ENCODE measurements at places on chromosomes 1 and 21. TPM values are rescaled to one million over a fixed set of nuclear protein-coding genes. Genes with fewer than 3 reads are reported as not detected.
A peak's percentile ranks its signal among the peaks of the same experiment; 100 is the strongest.

The GPR61 gene
- not detected for total RNA-seq

- no peaks in the 10 kb centered on the region for H3K4me1 ChIP-seq
- no peak overlapping the region for H3K27ac ChIP-seq
- no peak overlapping the region for H3K4me3 ChIP-seq
- no peak for DNase-seq
Measured at GRCh38 chr1:100290291-100290690, 24.3 kb downstream of the RTCA start.

DNA sequence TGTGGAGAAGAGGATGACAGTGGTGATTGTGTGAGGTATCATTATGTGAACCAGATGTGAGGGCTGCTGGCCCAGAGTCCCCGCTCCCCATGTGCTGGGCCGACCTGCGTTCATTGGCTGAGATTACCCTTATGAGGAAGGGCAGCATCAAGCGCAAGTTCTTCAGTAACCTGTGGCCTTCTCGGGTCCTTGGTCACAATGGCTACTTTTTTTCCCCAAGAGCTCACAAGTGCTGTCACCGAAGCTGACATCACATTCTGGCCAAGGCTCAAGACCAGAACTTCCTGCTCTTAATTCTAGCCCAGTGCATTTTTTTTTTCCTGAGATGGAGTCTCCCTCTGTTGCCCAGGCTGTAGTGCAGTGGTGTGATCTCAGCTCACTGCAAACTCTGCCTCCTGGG is 262.9 kb downstream of the RHOU start:
- H3K4me1 ChIP-seq, result no peaks in the 10 kb centered on the region
- H3K27ac ChIP-seq, result no peak overlapping the region
- no peak overlapping the region for H3K4me3 ChIP-seq
- no peaks in the 10 kb centered on the region for H3K27me3 ChIP-seq
- no peak for DNase-seq

- peak; percentile 31 for DNase-seq
- no peak overlapping the region for H3K27ac ChIP-seq
- H3K27me3 ChIP-seq, result no peaks in the 10 kb centered on the region
- H3K36me3 ChIP-seq, result no peaks in the 10 kb centered on the region
- peaks cover 21% of the 10 kb centered on the region for H3K4me1 ChIP-seq
Measured at GRCh38 chr1:228154670-228155571, 5.2 kb downstream of the GJC2 start.

The OXCT2 gene
- 3.7 TPM for total RNA-seq

- no peaks in the 10 kb centered on the region for H3K36me3 ChIP-seq
- no peaks in the 10 kb centered on the region for H3K4me1 ChIP-seq
- no peaks in the 10 kb centered on the region for H3K27me3 ChIP-seq
- H3K27ac ChIP-seq, result no peak overlapping the region
Measured at GRCh38 chr1:26239936-26240335, 5.9 kb downstream of the CEP85 start.

The ADGRL2 gene
- 72.5 TPM for total RNA-seq

The C1orf185 gene
- total RNA-seq, result not detected

DNA sequence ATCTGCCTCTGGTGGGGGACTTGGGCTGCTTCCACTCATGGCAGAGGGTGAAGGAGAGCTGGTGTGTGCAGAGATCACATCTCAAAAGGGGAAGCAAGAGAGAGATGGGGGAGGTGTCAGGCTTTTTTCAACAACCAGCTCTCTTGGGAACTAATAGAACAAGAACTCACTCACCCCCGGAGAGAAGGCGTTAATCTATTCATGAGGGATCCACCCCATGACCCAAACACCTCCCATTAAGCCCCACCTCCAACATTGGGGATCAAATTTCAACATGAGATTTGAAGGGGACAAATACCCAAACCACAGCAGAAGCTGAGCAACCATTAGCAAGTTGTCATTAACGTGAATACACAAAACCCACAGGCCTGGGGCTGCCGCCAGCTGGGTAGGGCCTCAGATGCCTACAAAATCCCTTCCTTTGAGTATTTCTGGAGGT is 12.0 kb upstream of the VWA5B1 start:
- no peaks in the 10 kb centered on the region for H3K36me3 ChIP-seq
- no peak for DNase-seq
- no peaks in the 10 kb centered on the region for H3K27me3 ChIP-seq
- H3K27ac ChIP-seq, result no peak overlapping the region
- no peaks in the 10 kb centered on the region for H3K4me1 ChIP-seq
- H3K4me3 ChIP-seq, result no peak overlapping the region

The CEP85 gene
- total RNA-seq, result 3.4 TPM

DNA sequence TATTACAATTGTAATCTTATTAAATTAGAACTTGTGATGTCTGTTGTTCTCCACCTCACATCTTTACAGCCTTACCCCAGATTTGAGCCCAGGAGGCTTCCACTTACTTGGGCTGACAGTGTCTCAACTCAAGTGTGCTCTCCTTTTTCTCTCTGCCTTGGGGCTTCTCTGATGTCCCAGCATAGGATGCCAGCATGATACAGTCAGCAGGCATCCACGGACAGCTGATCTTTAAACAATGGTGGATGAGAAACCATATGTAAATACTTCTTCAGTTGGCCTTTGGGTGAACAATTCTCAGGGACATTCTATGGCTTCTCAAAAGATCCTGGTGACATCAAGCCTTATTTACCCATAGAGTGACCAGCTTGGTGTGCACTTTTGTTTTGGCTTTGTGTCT is 107.6 kb upstream of the GORAB start:
- no peak overlapping the region for H3K27ac ChIP-seq
- no peak for DNase-seq
- no peaks in the 10 kb centered on the region for H3K27me3 ChIP-seq
- no peaks in the 10 kb centered on the region for H3K36me3 ChIP-seq

All from ovary (tissue), 10 donors.